Stimulated activated CD8-positive, alpha-beta memory T cell treated with anti-CD3 and anti-CD28 coated beads, Interleukin-4, amount 100 ng/mL, for 1 hour (primary cell): ENCODE measurements at places on chromosomes 4 and X.

DNA sequence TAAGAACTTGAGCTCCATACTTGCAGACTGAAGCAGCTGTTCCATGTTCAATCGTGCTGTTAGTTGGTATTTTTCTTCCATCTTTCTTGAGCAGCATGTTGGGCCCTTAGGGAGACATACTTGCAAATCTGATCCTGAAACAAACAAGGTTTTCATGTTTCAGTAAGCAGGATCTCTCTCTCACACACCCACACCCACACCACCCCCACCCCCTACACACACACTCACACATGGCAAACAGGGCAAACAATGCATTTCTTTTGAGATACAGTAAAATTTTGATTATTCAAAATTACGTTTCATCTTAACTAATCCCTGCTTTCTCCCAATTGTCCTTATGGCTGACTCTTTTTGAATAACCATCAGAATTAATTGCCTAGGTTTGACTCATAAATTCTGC, 32.3 kb downstream of the GPC3 start:
- DNase-seq = no peak

GRCh38 chr4:46927201-46927600, 18.2 kb upstream of the COX7B2 start:
- DNase-seq = no peak

GRCh38 chr4:161222889-161223288, 940.9 kb downstream of the FSTL5 start:
- DNase-seq = no peak

GRCh38 chr4:185835814-185836213, 23.8 kb upstream of the SORBS2 start:
- DNase-seq = no peak

- no peak for DNase-seq
These were observed 5.2 kb upstream of the TCEANC start for GRCh38 chrX:13647709-13648212.

GRCh38 chrX:150984169-150984824, 1.2 kb downstream of the HMGB3 start:
- no peak for DNase-seq

DNA sequence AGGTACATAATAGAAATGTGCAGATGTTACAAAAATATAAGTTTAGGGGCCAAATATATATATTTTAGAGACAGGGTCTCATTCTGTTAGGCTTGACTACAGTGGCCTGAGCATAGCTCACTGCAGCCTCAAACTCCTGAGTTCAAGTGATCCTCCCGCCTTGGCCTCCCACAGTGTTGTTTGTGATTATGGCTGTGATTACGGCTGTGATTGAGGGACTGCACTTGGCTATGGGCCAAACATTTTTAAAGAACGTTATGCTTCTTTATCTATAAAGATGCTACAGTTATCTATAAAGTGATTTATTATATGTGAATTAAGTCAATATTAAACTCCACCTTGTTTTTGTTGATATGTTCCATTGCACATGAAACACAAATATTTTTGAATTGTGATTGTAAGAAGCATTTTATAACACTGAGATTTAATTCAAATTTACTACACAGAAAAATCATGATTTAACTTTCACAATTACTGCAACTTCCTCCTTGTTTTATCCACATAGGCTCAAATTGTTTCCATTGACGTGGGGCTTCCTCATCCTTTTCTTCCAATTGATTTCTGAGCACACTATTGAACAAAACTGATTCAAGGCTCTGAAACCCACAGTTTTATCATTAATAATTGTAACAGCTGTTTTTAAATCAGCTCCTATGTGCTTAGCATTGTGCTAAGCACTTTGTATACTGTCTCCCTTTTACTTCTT, 68.4 kb upstream of the BMPR1B start:
- DNase-seq = no peak

GRCh38 chr4:135777361-135777760, 1575.8 kb upstream of the PABPC4L start:
- no peak for DNase-seq

DNA sequence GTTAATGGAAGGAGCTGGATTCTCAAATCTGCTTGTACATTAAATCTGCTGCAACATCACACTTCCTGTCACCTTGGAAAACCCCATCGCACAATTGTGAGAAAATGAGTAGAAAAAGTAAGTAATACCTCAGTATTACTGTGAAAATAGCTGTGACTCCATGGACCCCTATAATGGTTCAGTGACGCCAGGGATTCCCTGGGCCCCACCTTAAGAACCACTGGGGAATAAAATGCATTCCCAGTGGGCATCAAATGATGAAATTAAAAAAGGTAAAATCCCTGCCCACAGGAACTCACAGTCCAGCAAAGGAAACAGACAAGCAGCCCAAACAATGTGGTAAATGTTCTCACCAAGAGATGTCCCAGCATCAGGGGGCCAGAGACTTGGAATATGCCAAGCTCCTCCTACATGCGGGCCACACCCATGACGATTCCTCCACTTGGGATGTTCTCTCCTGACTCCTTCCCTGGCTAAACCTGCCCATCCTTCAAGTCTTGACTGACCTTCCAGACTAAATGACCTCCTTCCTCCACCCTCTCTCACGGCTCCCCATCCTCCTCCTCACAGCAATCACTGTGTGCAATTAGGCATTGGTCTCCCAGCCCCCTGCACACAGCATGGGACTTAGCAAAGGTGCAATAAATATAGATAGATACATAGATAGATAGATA, 2.6 kb downstream of the EVC2 start:
- DNase-seq = no peak

DNA sequence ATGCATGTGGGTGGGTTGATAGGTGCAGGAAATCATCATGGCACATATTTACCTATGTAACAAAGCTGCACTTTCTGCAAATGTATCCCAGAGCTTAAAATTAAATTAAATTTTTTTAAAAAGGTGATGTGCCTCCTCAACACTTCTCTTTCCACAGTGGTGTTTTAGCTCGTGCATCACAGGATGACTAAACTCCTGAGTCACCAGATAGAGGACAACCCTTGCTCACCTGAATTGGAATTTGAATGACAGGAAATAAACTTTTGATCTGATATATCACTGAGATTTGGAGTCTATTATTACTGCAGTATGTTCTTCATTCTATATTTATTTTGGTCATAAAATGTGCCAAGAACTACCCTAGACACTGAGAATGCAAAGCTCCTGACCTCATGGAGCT, 185.3 kb downstream of the MAPK10 start:
- no peak for DNase-seq

GRCh38 chrX:39736216-39737211, 361.2 kb downstream of the BCOR start:
- DNase-seq = no peak

DNA sequence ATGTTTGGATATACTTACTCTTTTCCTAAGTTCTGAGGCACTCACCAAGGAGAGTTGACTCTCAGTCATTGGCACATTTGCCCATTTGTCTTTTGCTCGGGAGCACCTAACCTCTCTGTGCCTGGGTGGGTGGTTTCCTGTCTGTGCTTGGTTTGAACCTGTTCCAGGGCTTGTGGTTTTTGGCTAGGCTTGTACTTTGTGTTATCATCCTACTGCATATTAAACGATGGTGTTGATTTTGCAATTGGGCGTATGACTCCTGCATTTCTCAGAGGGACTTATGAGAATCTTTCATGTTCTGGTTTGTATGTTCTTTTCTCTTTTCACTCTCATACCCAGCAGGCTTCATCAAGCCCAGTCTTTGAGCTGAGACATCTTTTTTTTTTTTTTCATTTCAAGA, 161.7 kb downstream of the BTC start:
- no peak for DNase-seq

DNA sequence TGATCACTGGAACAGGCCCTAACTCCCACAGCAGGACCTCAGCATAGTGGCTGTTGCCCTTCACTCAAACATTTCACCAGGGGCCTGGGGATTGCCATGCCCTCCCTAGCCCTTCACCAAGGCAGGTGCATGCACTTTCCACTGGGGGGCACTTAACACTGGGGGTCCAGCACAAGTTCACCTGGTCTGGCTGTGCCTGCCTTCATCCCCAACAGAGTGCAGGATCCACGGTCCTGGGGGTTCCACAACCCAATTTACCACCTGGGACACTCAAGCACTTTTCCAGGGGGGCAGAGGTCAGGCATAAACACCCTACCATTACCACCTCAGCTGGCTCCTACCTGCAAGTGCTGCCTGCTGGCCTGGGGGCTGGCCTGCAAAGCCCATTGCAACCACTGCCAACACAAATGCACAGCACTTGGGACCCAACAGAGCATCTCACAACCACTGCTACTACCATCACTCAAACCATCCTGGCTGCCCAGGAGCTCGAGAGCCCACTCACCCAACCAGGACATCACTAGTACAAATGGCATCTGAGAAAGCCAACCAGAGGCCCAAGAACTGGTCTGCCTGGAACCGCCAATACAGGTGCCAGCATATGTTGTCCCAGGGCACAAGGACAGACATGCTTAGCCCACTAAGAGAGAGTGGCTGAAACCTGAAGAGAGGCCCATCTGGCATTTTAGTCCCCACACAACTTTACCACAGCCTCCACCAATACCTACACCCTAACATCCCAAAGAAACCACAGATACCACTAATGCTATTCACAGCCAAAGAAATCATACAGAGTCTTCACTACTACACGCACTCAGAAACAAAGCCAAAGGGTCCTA, 43.1 kb downstream of the NAT8L start:
- DNase-seq = no peak

DNA sequence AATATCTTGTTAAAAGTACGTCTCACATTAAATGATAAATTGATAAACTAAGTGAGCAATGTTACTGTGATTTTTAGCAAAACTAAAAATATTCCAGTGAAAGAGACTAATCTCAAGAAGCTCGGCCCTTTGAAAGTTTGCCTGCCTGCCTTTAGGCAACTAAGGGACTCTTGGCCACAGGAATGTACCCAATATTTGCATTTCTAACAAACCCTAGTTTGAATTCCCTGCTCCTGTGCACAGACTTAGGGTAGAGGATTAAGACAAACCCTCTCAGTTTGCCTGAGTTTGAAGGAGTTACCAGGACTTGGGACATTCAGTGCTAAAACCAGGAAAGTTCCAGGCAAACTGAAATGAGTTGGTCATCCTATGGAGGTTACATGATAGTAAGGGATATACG, 157.1 kb downstream of the SCFD2 start:
- DNase-seq = no peak

GRCh38 chrX:14964500-14964899, 91.3 kb downstream of the MOSPD2 start:
- DNase-seq = no peak
